ENCODE measurements at places on chromosomes 3 and 15. TPM values are rescaled to one million over a fixed set of nuclear protein-coding genes. Genes with fewer than 3 reads are reported as not detected.

GRCh38 chr15:36079021-36079420 lies 500.4 kb upstream of the CDIN1 start:
- no peaks in the 10 kb centered on the region for H3K36me3 ChIP-seq
- no peaks in the 10 kb centered on the region for H3K27me3 ChIP-seq
- DNase-seq, result no peak
- no peak overlapping the region for H3K4me3 ChIP-seq
- H3K27ac ChIP-seq, result no peak overlapping the region
- H3K4me1 ChIP-seq, result no peaks in the 10 kb centered on the region

DNA sequence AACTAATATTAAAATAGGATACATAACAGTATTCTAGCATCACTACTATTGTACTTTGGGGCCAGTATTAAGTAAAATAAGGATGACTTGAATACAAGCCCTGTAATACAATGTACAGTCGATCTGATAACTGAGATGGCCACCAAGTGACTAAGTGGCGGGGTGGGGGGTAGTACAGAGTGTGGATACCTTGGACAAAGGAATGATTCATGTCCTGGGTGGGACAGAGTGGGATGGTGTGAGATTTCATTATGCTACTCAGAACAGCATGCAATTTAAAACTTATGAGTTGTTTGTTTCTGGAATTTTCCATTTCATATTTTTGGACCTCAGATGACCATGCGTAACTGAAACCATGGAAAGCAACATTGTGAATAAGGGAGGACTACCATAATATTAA lies 46.0 kb downstream of the SLC7A14 start:
- no peaks in the 10 kb centered on the region for H3K4me1 ChIP-seq
- no peak overlapping the region for H3K27ac ChIP-seq
- no peak overlapping the region for H3K4me3 ChIP-seq
- H3K36me3 ChIP-seq, result no peaks in the 10 kb centered on the region
- DNase-seq, result no peak
- H3K27me3 ChIP-seq, result no peaks in the 10 kb centered on the region

DNA sequence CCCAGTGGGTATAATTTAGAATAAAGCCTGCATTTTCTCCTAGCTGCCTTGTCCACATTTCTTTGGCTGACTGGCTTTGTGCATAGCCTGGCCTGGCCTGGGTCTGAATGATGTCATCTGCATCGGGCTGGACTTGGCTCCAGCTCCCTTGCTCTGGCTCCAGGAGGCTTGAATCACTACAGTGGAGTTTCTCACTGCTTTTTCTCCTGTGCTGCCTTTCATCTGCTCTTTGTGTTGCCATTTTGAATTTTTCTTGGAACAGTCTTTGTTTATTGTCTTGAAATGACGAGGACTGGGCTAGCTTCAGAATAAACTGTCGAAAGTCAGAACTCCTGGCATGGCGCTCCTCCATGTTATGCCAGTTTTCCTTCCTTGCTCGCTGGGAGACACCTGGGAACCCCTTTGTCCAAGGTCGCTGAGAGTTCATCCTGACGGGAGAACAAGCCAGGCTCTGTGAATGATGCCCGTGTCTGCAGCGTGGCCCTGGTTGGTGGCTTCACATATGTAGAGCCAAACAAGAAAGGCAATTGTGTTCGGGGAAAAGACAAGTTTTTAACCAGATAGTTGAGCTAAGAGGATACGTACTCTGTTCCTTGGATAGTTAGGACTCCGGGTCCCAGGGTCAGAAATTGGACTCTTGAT lies 258.9 kb downstream of the PDZRN3 start:
- no peaks in the 10 kb centered on the region for H3K4me1 ChIP-seq
- H3K27me3 ChIP-seq, result no peaks in the 10 kb centered on the region
- H3K27ac ChIP-seq, result peak overlapping the region; percentile 38
- peak; percentile 64 for DNase-seq

GRCh38 chr3:190092250-190092649 lies 28.4 kb downstream of the P3H2 start:
- H3K4me3 ChIP-seq, result no peak overlapping the region
- H3K27ac ChIP-seq, result no peak overlapping the region
- H3K4me1 ChIP-seq, result no peaks in the 10 kb centered on the region
- H3K36me3 ChIP-seq, result no peaks in the 10 kb centered on the region
- no peaks in the 10 kb centered on the region for H3K27me3 ChIP-seq

The SCG3 gene
- not detected for total RNA-seq

DNA sequence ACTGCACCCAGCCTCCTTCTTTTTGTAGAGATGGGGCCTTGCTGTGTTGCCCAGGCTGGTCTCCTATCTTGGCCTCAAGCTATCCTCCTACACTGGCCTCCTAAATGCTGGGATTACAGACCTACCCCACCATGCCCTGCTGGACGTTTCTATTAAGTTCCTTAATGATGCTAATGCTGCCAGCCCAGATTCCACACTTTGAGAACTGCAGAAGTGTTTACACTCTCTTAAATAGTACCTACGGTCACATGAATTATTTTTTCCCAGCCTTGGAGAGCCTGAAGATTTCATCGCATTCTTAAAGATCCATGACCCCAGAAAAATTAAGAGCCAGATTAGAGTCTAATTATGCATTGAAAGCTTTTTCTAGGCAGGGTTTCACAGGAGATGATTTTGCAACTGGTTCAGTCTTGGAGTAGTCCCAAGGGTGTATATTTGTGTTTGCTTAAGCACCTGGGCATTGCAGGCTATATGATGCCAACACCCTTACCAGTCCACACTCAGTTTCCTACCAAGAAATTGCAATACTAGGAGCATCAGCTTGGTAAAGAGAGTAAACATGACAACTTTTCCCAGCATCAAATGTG lies 36.6 kb downstream of the TM4SF4 start:
- no peak for DNase-seq
- no peak overlapping the region for H3K27ac ChIP-seq
- no peak overlapping the region for H3K4me3 ChIP-seq
- no peaks in the 10 kb centered on the region for H3K36me3 ChIP-seq
- H3K4me1 ChIP-seq, result no peaks in the 10 kb centered on the region
- no peaks in the 10 kb centered on the region for H3K27me3 ChIP-seq

GRCh38 chr15:58453931-58454793 lies 22.4 kb downstream of the LIPC start:
- no peak for DNase-seq
- no peaks in the 10 kb centered on the region for H3K36me3 ChIP-seq
- no peaks in the 10 kb centered on the region for H3K4me1 ChIP-seq
- H3K27me3 ChIP-seq, result no peaks in the 10 kb centered on the region
- H3K4me3 ChIP-seq, result no peak overlapping the region
- H3K27ac ChIP-seq, result no peak overlapping the region

DNA sequence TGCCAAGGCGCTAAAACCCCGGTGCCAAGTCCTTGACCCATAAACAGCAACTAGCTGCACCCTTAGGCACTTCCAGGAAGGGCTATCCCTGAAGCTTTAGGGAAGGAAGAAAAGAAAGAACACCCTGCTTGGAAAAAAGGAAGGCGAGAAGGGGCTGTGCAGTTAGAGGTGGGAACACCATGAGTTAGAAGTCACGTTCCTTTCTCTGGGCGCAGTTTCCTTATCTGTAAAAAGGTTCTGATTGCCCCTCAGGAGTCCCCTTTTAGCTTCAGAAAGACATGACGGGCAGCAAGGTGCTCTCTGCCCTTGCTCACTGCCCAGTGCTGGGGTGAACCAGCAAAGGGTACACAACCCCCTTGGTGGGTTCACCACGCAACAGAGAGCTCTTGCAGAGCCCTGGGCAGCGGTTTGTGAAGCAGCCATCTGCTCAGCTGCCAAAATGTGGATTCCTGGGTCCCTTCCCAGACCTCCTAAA lies 798 bp downstream of the GCHFR start:
- DNase-seq, result no peak
- H3K27me3 ChIP-seq, result no peaks in the 10 kb centered on the region
- peak overlapping the region; percentile 74 for H3K4me3 ChIP-seq
- peaks cover 20% of the 10 kb centered on the region for H3K4me1 ChIP-seq
- H3K36me3 ChIP-seq, result no peaks in the 10 kb centered on the region

The CDC25A gene
- 0.80 TPM for total RNA-seq

- H3K27ac ChIP-seq, result no peak overlapping the region
- H3K4me1 ChIP-seq, result no peaks in the 10 kb centered on the region
- H3K27me3 ChIP-seq, result no peaks in the 10 kb centered on the region
- no peak for DNase-seq
- no peak overlapping the region for H3K4me3 ChIP-seq
These were observed 512.3 kb upstream of the MDFIC2 start for GRCh38 chr3:70824773-70825172.
